ENCODE measurements at places on chromosomes 1 and 21.

DNA sequence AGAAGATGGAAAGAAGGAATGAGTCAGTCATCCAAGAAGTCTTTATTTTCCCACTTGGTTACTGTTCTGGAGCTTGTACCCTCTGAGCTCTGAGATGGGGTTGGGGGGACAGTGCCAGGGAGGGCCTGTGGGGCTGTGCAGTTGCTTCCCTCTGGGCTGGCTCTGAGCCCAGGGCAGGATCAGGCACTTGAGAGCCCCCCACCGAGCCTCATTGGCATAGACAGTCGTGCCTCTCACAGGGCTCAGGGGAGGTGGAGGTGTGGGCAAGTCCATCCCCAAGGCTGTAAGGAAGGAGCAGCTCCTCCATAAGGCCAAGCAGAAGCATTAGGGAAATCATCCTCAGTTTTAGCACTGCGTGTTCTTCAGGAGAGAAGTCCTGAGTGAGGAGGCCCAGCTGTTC, 2.5 kb upstream of the ARL8A start:
- no peak for DNase-seq

- DNase-seq = peak; percentile 47
Observed at GRCh38 chr1:53754484-53755312, 15.7 kb upstream of the GLIS1 start.

GRCh38 chr1:1543706-1544099, 3.3 kb upstream of the TMEM240 start:
- no peak for DNase-seq

DNA sequence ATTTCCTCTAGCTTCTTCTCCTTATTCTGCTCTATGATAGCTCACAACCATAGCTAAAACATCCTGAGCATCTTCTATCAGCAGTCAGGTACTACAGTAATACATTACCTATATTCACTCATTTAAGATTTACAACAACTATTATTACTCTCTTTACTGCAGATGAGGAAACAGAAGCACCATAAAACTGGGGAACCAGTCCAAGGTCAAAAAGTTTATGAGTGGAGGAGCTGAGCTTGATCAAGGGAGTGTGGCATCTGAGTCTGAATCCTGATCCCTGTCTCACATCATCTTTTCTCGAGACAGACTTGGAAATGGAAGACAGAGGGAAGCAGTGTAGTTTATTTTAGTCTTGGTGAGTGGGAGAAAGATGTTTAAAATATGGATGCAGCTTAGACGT, 288.6 kb downstream of the RGS7 start:
- DNase-seq = no peak

GRCh38 chr1:22320587-22321344, 130.9 kb upstream of the ZBTB40 start:
- no peak for DNase-seq

DNA sequence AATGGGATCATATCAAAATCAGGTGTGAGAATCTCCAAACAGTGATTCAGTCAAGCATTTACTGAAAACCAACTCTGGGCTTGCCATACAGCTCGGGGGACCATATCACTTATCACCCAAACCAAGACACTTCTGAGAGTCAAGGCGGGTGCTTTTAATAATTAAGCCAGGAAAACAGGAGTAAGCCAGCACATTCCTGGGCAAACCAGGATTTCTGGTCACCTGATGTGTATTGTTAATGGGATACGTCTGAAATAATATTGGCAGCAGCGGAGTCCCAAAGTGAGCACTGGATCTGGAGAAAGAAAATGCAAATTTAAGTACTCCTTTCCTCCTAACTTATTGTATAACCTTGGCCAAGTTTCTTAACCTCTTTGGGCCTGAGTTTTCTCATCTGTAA, 17.6 kb downstream of the OSCP1 start:
- DNase-seq = no peak

GRCh38 chr1:227909188-227909587, 38.5 kb downstream of the WNT9A start:
- no peak for DNase-seq

DNA sequence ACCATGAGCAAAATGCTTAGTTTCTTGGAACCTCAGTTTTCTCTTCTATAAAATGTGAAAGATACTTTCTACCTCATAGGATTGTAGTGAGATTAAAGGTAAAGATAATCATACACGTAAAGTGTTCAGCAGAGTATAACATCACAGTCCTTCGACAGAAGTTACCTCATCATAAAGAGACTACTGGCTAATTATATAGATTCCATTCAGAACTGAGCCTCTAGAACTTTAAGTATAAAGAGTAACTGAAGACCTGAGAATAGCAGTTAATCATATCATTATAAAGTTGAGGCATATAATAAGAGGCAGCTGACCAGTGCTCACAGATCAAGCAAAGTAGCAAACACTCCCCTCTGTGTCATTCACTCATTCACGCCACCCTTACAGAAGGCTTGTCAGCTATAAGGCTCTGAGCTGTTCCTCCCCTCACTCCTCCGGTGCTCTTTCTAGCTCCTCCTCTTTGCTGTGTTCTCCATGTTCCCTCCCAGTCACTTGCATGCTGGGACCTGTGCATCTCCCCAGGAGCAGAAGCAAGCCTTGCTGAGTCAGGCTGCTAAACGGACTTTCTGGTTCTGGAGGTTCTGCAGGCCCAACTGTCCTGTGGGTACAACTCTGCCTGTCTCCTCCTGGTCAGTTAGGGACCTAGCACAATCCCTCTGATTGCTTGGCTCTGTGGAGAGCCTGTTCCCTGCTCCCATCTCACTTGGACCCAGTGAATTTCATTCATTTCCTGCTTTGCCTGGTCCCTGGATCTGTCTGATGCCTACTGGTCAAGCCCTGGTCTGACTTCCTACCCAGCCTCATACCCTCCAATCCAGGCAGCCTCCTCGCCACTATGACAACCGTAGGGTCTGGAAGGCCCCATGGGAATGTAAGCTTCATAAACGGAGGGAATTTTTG, 28.3 kb upstream of the LY9 start:
- no peak for DNase-seq

- DNase-seq = no peak
Observed at GRCh38 chr1:91026320-91026719, 4.5 kb upstream of the ZNF644 start.

GRCh38 chr1:190688096-190688495, 210.4 kb upstream of the BRINP3 start:
- DNase-seq = no peak

DNA sequence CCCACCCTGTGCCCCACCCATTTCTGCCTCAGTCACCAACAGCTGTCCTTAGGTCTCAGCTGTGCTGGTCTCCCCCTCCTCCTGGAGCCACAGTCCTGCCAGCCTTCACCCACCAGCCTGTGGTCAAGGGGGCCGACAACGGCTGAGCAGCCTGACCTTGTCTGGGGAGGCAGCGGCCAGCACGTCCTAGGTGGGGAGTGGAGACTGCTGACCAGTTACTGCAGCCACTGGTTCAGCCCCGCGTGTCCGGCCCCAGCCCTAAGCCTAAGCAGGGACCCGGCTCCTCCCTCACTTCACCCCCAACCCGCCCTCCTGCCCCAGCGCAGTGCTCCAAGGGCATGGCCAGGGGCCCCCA, 79.2 kb downstream of the MORN1 start:
- no peak for DNase-seq

- DNase-seq = peak; percentile 85
Observed at GRCh38 chr1:172826096-172826741, 167.3 kb downstream of the FASLG start.

- no peak for DNase-seq
Observed at GRCh38 chr1:228062085-228062791, 20.3 kb upstream of the ARF1 start.

- DNase-seq = no peak
Observed at GRCh38 chr1:212452323-212453155, 19.8 kb downstream of the NENF start.

DNA sequence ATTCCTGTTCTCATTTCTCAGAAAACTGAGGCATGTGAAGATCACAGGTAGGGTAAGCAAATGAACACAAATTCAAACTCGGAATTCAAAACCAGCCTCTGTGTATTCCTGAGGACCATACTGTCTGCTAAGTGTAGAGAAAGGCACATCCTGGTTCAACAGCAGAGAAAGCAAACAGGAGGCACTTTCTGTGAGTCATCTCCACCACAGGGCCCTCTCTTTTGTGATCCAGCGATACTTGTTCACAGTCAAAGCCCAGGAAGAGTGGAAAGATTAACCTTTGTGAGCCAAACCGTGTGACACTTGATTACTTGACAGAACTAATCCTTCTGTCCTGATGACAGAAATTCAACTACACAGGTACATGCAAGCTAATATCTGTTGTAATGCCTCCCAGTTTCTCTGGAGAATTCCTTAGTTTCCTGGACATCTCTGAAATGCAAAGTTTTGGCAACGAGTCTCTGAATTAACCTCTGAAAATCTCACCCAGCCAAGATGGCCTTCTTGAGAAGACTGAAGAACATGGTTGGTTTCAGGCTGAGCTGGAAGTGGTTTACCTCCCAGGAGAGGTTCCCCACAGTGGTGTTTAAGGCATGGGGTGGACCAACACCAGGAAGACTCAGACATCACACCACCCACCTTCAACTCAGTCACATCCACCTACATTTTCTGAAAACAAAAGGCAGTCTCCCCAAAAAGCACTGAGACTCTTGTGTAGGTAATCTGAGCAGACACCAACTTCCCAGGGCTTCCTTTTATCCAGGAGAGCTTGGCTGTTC, 98.2 kb upstream of the ERG start:
- DNase-seq = no peak

DNA sequence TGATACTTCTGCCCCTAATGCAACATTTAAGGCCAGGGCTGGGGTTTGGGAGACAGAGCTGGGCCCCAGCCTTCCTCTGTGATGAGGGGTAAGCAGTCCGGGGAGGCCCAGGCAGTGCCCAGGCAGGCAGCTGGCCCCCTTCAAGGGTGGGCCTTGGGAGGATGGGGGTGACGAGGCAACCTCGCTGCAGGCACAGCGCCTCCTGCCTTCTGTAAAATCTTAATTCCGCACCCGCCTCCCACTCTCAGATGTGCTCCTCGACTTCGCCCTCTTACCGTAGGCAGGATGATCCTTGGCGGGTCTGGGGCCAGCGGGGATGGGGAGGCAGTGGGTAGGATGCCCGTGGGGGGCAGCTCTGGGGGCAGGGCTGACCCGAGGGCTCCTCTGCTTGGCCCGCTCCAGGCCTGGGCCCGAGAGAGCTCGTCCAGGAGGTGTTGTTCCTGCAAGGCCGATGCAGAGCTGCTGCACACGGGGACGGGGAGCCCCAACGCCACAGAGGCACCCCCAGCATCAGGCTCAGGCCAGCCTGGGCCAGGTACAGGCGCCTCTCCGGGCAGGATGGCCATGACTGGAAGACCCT, 9.1 kb downstream of the C21orf58 start:
- no peak for DNase-seq

GRCh38 chr1:201296352-201296751, 13.0 kb downstream of the PKP1 start:
- DNase-seq = no peak

GRCh38 chr1:87333692-87334347, 5.1 kb downstream of the LMO4 start:
- DNase-seq = no peak

DNA sequence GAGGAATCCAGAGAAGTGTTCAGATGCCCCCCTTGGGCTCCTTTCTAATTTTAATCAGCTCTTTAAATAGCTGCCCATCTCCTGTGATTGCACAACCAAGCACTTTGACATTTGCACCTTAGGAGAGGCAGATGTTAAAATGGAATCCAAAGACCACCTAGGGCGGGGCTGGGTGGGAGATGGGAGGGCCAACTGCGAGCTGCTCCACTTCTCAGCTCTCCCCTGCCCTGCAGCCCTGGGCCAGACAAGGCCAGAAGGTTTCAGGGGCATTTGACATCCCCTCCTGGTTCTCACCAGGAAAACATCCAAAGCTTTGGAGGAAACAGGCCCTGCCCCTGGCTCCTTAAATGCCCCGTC, 106.9 kb downstream of the DHRS3 start:
- DNase-seq = no peak

- DNase-seq = no peak
Observed at GRCh38 chr1:69585666-69586065, 17.9 kb downstream of the LRRC7 start.

DNA sequence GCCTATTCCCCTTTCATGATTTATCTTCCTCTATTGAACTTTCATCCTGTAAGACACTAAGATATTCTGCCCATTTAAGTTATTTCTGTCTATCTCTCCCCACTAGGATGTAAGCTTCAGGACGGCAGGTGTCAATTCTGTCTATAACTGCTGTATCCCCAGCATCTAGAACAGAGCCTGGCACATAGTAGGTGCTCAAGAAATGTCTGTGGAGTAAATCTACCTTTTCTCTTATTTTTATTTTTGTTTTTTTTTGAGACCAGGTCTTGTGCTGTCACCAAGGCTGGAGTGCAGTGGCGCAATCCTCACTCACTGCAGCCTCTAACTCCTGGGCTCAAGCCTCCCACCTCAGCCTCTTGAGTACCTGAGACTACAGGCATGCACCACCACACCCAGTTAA, 5.6 kb downstream of the CD52 start:
- DNase-seq = no peak

GRCh38 chr1:39368045-39368444, 123.4 kb upstream of the BMP8A start:
- DNase-seq = no peak

DNA sequence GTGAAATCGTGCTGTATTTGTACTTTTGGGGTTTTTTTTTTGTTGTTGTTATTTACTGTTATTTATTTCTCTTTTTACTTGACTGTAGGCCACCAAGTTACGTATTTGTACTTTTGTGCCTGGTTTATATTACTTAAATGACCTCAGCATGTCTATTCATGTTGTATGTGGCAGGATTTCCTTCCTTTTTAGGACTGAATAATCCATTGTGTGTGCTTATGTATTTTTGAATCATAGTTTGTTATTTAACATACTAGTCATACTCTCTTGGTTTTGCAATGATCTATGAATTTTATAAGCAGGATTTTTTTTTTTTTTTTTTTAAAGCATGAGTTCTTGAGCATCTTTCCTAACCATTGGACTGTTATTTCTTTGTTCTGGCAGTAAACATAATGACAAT, 51.2 kb downstream of the RNF2 start:
- DNase-seq = no peak

GRCh38 chr21:18204931-18205330, 39.7 kb upstream of the CHODL start:
- peak; percentile 11 for DNase-seq

DNA sequence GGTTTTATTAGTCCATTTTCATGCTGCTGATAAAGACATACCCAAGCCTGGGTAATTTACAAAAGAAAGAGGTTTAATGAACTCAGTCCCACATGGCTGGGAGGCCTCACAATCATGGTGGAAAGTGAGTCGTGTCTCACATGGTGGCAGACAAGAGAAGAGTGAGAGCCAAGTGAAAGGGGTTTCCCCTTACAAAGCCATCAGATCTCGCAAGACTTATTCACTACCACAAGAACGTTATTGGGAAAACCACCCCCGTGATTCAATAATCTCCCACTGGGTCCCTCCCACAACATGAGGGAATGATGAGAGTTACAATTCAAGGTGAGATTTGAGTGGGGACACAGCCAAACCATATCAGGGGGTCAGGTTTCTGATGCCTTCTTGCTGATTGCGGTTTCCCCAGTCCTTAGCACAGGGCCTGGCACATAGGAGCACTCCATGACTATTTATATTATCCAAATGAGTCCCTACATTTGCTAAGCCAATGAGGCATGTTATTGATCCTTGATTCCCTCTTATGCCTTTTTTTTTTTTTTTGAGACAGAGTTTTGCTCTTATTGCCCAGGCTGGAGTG, 35.3 kb upstream of the PAXBP1 start:
- DNase-seq = no peak

GRCh38 chr1:178530502-178530901, 17.6 kb downstream of the TEX35 start:
- DNase-seq = no peak

Data from A673 (cell line).